Left lobe of liver (tissue), 2 donors: ENCODE measurements at places on chromosomes 12 and 14. TPM values are rescaled to one million over a fixed set of nuclear protein-coding genes. Genes with fewer than 3 reads are reported as not detected.

DNA sequence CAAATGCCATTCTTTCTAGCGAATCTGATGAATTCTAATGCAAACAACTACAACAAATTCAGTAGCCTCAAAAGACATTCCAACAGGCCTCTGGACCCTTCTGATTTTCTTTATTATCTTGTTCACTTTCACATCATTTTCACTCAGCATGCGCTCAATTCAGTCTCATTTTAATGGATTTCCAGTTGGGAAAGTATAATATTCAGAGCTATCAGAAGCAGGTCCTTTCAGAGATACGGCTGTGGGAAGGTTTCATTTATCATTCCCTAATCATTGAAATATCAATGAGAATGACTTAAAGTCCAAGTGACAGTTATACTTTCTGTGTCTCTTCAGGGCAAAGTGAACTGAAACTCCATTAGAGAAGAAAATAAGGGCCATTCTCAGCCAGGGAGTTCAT is 1083.7 kb upstream of the FLRT2 start:
- DNase-seq, result no peak

DNA sequence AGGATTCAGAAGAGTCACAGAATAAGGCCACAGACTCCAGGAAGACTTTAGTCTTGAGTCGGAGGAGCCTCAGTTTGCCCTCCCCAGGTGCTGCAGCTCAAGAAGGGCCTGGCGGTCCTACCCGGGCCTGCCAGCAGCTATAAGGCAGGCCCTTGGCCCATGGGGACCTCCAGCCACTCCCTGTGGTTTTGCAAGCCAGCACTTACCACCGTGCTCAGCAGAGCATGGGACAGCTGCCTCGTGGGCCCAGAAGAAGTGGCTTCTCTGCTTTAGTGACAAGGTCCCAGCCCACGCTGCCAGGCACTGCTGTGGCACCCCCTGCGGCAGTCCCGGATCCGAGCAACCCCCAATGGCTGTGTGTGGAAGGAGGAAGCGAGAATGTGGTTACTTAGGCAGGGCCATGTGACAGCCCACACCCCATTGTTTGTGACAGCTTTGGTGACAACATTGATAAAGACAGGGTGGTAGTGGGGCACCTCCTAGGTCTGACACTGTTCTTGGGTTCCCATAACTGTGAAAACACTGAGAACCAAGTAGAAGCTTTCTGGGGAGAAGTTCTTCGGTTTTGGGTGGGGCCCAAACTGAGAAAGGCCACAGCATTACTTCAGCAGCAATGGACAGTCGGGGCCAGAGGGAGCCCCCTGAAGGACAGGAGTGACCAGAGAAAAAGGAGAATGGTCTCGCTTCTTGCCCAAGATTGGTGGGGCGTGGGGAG is at the start of gene SELPLG:
SELPLG (minus strand) TSS at position 361 of the 715 bp plus-strand sequence. CDS start 9,587 bp downstream, outside the sequence.
- peak; percentile 59 for DNase-seq

DNA sequence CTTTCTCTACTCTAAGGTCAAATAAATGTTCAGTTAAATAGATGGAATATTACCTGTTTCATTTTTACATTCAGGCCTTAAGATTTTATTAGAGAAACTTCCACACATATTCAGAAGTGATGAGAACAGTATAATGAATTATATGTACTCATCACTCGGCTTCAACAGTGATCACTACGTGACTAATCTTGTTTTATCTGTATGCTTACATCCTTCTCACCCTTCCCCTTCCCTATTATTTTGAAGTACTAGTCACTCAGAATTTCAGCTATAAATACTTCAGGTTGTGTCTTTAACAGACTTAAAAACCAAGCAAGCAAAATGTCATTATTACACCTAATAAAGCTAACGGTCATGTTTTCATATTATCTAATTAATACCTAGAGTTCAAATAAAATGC is 34.9 kb downstream of the ETV6 start:
- DNase-seq, result no peak

- peak; percentile 53 for DNase-seq
Measured at GRCh38 chr12:47080725-47081502, 1.2 kb upstream of the AMIGO2 start.

DNA sequence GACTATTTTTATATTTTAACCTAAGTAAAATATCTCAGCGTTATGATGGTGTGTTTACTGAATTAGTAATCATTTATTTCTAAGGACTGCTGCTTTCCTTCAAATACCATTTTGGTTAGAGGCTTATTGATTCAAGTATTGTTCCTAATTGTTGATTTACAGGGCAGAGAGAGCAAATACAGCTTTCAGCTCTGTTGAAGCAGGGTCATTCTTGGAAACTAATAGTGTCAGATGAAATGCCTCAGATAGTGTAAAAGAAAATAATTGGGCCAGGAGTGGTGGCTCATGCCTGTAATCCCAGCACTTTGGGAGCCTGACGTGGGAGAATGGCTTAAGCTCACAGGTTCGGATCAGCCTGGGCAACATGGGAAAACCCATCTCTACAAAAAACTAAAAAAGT is 249.3 kb downstream of the FUT8 start:
- no peak for DNase-seq

- DNase-seq, result no peak
Measured at GRCh38 chr12:108302403-108303311, 36.5 kb downstream of the CMKLR1 start.

DNA sequence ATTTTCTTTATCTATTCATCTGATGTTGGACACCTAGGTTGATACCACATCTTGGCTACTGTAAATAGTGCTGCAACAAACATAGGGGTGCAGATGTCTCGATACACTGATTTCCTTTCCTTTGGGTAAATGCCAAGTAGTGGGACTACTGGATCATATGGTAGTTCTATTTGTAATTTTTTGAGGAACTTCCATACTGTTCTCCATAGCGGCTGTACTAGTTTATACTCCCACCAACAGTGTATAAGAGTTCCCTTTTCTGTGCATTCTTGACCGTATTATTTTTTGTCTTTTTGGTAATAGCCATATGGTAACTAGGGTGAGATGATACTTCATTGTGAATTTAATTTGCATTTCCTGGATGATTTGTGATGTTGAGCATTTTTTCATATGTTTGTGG is 71.8 kb downstream of the LRP6 start:
- DNase-seq, result no peak

DNA sequence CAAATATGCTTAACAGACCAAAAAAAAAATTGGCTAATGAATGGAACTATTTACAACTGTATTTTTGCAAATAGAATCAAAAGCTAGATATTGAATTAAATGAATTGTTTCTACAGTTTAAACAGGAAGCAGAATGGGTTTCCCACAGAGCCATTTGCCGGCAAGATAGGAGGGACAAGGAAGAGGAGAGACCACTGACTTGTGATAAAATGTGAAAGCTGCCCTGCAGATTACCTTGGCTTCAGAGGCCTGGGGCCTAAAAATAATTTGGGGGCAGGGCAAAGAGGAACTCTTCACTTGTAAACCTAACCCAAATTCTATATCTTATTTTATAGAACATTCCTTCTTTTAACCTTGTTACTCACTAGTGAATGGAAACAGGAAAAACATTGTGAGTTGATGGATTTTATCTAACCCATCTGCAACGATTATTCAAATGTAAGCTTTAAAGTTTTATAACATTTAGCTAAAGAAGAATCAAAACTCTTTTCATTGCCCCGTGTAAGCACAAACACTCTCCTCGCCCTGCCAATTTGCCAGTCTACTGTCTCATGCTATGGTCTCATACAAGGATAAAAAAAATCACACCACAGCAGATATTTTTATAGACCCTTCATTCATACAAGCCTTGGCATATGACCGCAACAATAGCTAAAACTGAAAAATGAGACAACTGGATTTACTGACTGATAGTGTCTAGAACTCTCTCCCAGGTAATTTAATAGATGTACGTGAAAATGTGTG is 49.5 kb upstream of the MDM1 start:
- no peak for DNase-seq

GRCh38 chr12:89461649-89462612 is 62.7 kb downstream of the GALNT4 start:
- no peak for DNase-seq

- DNase-seq, result peak; percentile 72
Measured at GRCh38 chr14:70317969-70318634, 41.4 kb downstream of the COX16 start.

- no peak for DNase-seq
Measured at GRCh38 chr12:43131301-43131700, 420.7 kb downstream of the ADAMTS20 start.

GRCh38 chr12:18805516-18806248 is 67.8 kb downstream of the CAPZA3 start:
- DNase-seq, result no peak

- no peak for DNase-seq
Measured at GRCh38 chr12:104520242-104520900, 63.6 kb downstream of the CHST11 start.

DNA sequence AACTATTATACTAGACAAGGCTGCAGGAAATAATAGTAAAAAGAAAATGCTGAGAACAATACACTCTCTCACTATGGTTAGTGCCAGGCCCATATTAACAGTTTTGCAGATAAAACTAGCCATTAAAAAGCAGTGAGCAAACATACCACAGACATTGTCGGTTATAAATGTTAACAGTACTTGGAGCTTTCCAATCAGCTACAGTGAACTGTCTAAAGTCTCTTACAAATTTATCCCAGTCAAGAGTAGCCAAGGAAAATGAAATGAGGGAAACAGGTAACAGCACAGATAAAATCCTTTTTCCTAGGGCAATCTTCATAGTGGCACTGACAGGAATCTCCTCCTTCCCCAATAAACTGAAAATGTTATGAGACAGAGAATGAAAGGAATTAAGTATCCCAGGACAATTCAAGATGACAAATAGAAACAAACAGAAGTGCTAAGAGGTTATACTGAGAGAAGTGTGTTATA is 30.8 kb downstream of the PAWR start:
- DNase-seq, result no peak

- no peak for DNase-seq
Measured at GRCh38 chr12:123038966-123039365, 58.5 kb downstream of the ARL6IP4 start.

DNA sequence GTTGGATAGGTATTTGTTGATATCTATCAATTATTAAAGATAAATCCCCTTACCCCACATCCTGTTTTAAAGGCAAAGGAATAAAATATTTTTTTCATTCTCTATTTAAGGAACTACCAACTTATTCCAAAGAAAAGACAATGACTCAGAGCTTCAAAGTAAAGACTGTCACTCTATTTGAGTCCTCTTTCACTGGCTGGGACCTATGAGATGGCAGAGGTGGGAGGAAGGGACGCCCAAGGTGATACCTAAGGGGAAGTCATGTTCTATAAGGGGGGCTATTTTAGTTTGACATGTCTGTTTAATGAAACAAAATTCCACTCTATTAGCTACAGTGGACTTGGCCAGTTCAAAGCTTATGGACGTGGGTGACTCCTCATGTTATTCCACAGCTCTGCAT is 209.6 kb downstream of the CALM1 start:
- no peak for DNase-seq

DNA sequence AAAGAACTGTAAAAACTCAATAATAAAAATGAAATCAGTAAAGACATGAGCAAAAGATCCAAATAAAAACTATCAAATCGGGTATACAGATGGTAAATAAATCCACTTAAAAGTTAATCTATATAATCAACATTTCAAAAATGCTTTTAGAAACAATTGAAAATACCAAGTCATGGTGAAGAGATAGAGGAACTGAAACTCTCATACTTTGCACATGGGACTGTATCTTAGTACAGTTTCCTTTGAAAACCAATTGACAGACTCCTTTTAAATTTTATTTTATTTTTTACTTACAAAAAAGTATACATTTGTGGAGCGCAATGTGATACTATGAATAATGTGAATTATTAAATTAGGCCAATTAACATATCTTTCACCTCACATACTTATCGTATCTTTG is 98.6 kb upstream of the FAR2 start:
- no peak for DNase-seq

GRCh38 chr14:68293404-68293803 is 473.8 kb downstream of the RAD51B start:
- DNase-seq, result no peak

GRCh38 chr14:101992708-101993107 is 28.3 kb downstream of the DYNC1H1 start:
- DNase-seq, result no peak

Gene C3AR1
- total RNA-seq, result 2.3 TPM

Gene SERPINA12
- total RNA-seq, result 0.35 TPM

Gene ZBTB1
- total RNA-seq, result 12.1 TPM

Gene ADSS1
- 51.9 TPM for total RNA-seq

Gene MYO1H
- not detected for total RNA-seq

Gene FAIM2
- total RNA-seq, result not detected

Gene MYO1A
- total RNA-seq, result 0.28 TPM
